ENCODE measurements at places on chromosomes 2 and 18. TPM values are rescaled to one million over a fixed set of nuclear protein-coding genes. Genes with fewer than 3 reads are reported as not detected.

GRCh38 chr2:3644891-3645605 is 13.0 kb upstream of the ALLC start:
- DNase-seq: no peak

The SIX3 gene
- not detected for total RNA-seq

- no peak for DNase-seq
These were observed 450.6 kb upstream of the ST6GAL2 start for GRCh38 chr2:107336526-107336925.

The KIF1A gene
- 51.3 TPM for total RNA-seq

The RND3 gene
- total RNA-seq: 118 TPM

The SULT6B1 gene
- not detected for total RNA-seq

GRCh38 chr2:215841175-215841816 is 172.1 kb downstream of the MREG start:
- no peak for DNase-seq
